ENCODE measurements at places on chromosomes 4 and X.

DNA sequence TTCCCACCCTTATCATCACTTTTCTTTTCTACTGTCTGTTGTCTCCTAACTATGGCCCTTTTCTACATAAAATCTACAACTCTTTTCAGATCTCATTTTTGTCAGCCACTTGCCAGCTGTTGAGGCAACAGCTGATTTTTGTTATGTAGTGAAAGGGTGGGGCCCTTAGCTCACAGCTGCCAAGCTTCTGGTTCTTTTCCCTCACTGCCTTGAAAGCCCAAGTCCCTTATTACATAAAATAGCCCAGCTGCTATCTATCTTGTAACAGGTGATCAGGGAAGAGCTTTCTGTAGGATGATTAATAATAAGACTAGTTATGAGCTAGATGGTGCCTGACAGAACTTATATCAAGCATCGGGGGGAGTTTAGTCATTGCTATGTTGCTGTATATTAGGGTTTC lies 45.9 kb downstream of the ADGRL3 start:
- no peak for DNase-seq

GRCh38 chr4:177450426-177451107 lies 8.3 kb upstream of the AGA start:
- no peak for DNase-seq

DNA sequence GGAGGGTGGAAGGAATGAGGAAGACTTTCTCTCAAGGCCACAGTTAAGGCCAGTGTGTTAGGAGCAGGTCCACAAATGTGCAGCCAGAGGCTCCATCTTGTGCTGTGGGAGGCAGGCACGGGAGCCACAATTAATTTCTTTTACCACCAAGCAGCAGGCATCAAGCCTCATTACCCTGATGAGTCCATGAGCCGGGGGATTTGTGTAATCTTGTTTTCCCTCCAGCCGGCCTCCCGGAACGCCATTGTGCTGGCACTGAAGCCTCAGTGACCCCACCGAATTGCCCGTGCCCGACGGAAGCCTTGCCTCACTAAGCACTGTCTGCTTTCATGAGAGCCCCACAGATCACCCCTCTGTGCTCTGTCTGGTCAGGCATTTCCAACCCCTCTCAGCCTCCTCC lies 154.7 kb upstream of the STX18 start:
- no peak for DNase-seq

GRCh38 chrX:790783-791360 lies 160.3 kb downstream of the SHOX start:
- DNase-seq = no peak

DNA sequence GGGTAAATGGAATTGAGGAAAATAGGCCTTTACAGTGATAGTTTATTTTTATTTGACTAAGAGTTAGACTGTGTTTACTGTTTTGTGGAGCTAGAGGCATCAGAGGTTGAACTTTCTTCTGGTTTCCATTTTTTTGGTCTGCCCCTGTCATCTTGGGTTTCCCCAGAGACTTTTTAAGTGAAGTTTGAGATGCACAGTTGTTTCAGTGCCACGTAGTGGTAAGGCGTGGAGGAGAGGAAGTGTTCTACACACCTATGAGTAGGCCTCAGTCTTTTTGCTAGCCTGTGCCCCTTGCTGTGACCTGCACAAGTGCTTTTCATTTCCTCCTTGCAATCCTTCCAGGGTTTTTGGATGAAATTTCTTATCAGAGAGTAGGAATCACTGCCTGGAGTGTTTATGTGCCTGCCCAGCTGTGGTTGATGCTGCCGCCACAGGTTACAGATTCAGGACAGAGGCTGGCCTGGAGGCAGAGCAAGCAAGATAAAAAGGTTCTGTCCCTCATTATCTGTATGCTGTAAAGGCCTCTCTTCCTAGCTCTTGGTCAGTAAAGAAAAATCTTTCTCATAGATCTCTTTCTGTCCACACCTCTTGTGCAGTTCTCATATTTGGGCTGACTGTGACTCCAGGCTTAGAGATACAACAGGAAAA lies 12.5 kb upstream of the HSFX4 start:
- DNase-seq = no peak

- no peak for DNase-seq
Observed at GRCh38 chrX:36609616-36610585, 398.3 kb upstream of the FAM47C start.

- no peak for DNase-seq
Observed at GRCh38 chr4:33057736-33058135, 2337.6 kb downstream of the PCDH7 start.

DNA sequence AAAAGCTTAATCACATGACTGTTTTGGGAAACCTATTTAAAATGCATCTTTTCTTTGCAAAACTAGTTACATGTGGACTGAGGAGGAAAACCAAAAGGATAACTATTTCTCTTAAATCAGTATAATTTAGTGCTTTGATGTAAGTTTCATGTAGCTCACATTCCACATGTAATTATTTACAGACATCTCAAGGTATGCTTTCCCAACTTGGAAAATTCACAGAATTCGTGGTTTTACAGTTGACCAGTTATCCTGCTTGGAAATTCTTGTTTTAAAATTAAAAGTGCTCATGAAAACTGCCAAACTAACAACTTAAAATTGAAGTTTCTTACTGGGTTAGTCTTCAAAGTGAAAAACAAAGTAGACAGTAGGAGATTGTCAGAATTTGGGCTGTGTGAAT lies 52.4 kb downstream of the EDNRA start:
- DNase-seq = no peak

- DNase-seq = no peak
Observed at GRCh38 chr4:111930659-111931058, 214.6 kb upstream of the FAM241A start.

Data from NCI-H1092 (cell line).